Cerebellar nuclear complex (tissue), 1 donor: ENCODE measurements at places on chromosomes 1 and 21.

DNA sequence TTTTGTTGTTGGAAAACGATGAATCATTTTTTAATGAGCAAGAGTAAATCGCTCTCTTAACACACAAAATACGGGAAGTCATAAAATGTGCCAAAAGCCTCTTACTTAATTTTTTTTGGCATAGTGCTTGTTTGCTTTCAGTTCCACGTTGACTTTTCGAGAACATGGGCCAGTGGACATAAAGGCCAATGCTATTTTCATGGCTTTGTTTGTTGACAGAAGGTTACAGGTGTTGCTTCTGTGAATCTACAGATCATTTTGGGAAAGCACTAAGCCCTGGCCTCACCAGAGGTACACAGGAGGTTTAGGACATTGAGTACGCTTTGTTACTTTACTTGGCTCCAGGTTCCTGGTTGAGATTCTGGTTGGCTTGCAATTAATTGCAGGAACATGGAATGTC lies 199.4 kb upstream of the HMCN1 start:
- DNase-seq: no peak

- DNase-seq: no peak
Measured at GRCh38 chr1:22794647-22795365, 84.2 kb downstream of the EPHB2 start.

- DNase-seq: peak; percentile 62
Measured at GRCh38 chr1:184298440-184299405, 88.1 kb upstream of the C1orf21 start.

GRCh38 chr1:7991504-7992440 lies 30.3 kb downstream of the PARK7 start:
- no peak for DNase-seq

- no peak for DNase-seq
Measured at GRCh38 chr1:32946413-32946812, 18.2 kb downstream of the RNF19B start.

GRCh38 chr1:184483101-184483683 lies 96.4 kb downstream of the C1orf21 start:
- DNase-seq: no peak

DNA sequence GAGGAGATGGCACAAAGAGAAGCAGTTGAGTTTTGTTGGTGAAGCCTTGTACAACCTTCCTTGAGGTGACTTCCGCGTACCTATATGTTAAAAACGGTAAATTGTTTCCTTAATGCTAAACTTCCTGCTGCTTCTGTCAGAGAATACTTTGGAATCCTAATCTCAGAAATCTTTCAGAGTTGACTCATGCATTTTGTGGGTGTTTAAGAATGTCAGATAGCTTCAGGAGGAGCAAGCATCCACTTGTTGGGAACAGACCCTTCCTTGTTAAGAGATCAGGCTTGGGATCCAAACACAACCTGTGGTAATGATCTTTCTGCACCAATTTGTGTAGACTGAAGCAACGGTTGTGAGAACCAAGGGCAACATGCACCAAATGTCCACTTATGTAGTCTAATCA lies 29.5 kb downstream of the AK4 start:
- no peak for DNase-seq

GRCh38 chr1:86388777-86389176 lies 7.3 kb downstream of the ODF2L start:
- no peak for DNase-seq

GRCh38 chr21:36863260-36863659 lies 103.2 kb downstream of the HLCS start:
- no peak for DNase-seq
